T follicular helper cell (primary cell): ENCODE measurements at places on chromosomes 7 and 10.

- no peak for DNase-seq
Observed at GRCh38 chr7:148620749-148621359, 30.3 kb downstream of the C7orf33 start.

DNA sequence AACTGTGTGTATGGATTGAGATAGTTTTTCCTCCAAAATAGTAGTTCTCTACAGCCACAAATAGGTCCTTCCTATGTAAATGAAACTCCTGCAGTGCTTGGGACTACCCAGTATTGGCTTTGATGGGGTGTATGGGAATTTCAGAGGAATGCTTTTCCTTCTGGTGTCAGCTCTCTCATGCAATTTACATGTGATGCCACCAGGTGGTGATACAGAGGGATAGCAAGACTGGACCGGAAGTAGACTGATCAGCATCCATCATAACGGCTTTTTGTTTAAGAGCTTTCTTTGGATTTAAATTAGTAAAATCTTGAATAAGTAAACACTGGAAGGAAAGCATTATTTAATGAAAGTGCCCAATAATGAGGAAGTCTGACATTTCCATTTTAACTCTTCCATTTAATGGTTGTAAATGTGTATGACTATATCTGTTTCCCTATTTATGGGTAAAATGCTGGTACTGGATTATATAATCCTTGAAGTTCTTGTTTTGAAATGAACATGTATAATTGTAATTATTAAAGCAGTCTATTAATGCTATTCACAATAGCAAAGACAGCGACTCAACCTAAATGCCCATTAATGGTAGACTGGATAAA lies 22.7 kb downstream of the DYNC1I1 start:
- no peak for DNase-seq

- DNase-seq, result no peak
Observed at GRCh38 chr10:52343439-52343838, 29.4 kb downstream of the DKK1 start.

- no peak for DNase-seq
Observed at GRCh38 chr10:20100171-20100570, 283.9 kb downstream of the PLXDC2 start.

DNA sequence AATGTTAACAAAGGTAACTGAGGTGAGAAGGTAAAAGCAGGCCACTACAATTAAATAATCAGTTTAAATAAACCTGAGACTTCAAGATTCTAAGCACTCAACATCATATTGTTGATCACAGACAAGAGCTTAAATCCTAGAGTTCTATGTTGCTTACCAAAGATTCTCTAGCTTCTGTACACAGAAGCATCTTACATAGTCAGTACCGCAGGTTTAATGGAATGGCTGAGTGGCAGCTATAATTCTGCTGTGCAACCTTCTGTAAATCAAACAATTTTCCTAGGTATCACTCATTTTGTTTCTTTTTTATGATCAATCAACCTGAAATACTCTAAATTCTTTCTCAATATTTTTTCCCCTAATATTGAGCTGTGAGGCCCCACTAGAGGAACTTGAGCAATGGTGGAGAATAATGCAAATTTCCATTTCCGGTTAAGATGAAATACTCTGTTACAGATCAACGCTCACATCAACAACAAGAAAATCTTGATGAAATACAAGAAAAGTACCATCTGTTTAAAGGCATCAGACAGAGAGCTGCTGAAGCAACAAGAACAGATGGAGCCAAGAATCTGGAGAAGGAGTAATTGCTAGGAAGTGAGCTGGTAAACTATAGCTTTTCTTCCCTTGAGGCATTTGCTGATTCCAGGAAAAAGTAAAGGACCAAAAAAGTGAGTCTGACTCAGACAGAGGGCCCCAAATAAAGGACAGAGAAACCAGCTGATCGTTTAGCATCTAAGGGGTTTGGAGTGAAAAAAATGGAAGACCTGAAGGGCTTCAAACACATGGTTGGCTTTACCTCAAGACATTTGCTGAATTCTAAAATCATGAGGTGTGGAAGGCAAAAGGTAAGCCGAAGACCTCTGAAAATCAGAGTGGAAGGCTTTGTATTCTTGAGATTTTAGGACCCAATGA lies 22.6 kb downstream of the PNPLA8 start:
- DNase-seq, result no peak
